ENCODE measurements at places on chromosomes 4 and X. TPM values are rescaled to one million over a fixed set of nuclear protein-coding genes. Genes with fewer than 3 reads are reported as not detected.
A peak's percentile ranks its signal among the peaks of the same experiment; 100 is the strongest.

DNA sequence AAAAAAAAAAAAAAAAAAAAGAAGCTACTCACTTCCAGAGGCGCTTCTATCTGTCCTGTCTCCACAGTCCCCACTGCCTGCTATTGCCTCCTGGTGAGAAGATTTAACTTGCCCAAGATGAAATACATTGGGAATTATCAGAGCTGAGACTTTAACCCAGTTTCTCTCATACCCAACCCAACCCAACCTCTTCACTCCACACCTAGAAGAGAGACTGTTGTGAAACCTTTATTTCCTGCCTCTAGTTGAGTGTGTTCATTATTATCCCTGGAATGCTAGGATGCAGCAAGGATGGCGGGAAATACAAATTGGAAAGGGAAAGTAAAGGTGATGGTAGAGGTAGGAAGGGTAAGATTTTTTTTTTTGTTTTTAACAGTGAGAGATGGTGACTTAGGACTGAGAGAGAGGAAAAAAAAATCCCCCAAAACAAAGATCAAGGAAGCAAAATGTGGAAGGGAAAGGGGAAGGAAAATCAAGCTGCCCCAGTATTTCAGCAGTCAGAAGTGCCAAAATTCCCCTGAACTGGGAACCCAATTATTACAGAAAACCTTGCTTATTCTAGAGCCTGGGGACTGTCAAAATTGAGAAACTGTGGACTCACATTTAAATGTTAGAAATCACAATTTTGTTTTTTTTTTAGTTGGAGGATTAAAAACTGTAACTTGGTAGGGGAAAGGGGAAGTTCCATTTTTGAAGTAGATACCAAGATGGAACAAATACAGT is 253.0 kb downstream of the PTTG2 start:
- no peaks in the 10 kb centered on the region for H3K27me3 ChIP-seq
- no peak overlapping the region for H3K4me3 ChIP-seq
- H3K27ac ChIP-seq, result no peak overlapping the region
- H3K4me1 ChIP-seq, result peaks cover 12% of the 10 kb centered on the region
- H3K36me3 ChIP-seq, result no peaks in the 10 kb centered on the region

DNA sequence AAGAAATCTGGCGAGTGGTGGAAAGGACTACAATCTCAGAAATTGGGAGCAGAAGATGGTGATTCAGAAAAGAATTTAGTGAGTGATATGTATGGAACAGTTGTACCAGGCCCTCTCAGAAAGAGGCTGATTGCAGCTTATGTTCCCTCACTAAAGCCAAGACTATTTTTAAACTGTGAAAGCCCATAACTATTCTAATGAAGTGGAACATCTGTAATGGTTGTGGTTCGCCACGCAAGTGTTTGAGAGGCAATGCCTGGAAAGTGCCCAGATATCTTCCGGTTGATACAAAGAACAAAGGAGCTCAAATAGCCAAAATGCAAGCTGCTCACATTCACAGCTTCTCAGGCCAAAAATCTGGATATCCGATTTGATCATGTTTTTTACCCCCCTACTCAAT is 1250.7 kb downstream of the RAPGEF2 start:
- no peak overlapping the region for H3K27ac ChIP-seq
- H3K36me3 ChIP-seq, result no peaks in the 10 kb centered on the region
- no peak for DNase-seq
- peaks cover 6% of the 10 kb centered on the region for H3K4me1 ChIP-seq

- H3K4me1 ChIP-seq, result peaks cover 9% of the 10 kb centered on the region
- H3K36me3 ChIP-seq, result no peaks in the 10 kb centered on the region
- DNase-seq, result peak; percentile 65
- no peaks in the 10 kb centered on the region for H3K27me3 ChIP-seq
These were observed at the start of gene EREG for GRCh38 chr4:74364652-74365491. Gene EREG, plus strand, starts transcription at chr4:74365145. Its CDS starts 164 bp downstream, at chr4:74365309.

- no peak overlapping the region for H3K27ac ChIP-seq
- peaks cover 3% of the 10 kb centered on the region for H3K27me3 ChIP-seq
- no peak for DNase-seq
- no peak overlapping the region for H3K4me3 ChIP-seq
- no peaks in the 10 kb centered on the region for H3K36me3 ChIP-seq
- H3K4me1 ChIP-seq, result no peaks in the 10 kb centered on the region
These were observed 78.1 kb upstream of the PAGE3 start for GRCh38 chrX:55342533-55343501.

The FANCB gene
- 2.1 TPM for total RNA-seq

The PDCL2 gene
- not detected for total RNA-seq

The REPS2 gene
- 3.9 TPM for total RNA-seq

The XKRX gene
- total RNA-seq, result not detected

The RAB41 gene
- total RNA-seq, result not detected
